ENCODE measurements at places on chromosomes 1 and 21. TPM values are rescaled to one million over a fixed set of nuclear protein-coding genes. Genes with fewer than 3 reads are reported as not detected.
A peak's percentile ranks its signal among the peaks of the same experiment; 100 is the strongest.

GRCh38 chr1:23726686-23727085 lies 16.6 kb upstream of the ELOA start:
- no peak overlapping the region for H3K27ac ChIP-seq
- H3K27me3 ChIP-seq, result no peaks in the 10 kb centered on the region
- peaks cover 18% of the 10 kb centered on the region for H3K4me1 ChIP-seq

DNA sequence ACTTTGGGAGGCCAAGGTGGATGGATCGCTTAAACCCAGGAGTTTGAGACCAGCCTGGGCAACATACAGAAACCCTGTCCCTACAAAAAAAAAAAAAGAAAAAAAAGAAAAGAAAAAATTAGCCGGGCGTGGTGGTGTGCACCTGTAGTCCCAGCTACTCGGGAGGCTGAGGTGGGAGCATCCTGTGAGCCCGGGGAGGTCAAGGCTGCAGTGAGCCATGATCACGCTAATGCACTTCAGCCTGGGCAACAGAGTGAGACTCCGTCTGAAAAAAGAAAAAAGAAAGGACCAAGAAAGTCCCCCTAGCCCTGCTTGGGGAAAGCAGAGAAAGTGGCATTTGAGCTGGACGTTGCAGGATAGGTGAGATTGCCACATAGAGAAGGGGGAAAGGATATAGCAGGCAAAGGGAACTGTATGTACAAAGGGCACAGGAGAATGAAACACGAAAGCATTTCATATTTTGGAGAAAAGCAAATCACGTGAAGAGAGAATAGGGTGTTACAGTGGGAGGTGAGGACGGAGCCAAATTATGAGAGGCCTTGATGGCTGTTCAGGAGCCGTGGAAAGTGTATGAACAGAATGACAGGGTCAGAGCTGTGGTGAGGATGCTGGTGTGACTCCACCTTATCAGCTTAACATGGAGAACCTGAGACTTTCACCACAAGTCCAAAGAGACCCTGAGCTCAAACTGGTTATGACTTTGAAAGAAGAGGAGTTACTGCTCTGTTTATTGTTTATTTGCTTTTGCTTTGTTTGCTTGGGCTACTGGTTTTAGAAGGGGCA lies 19.5 kb upstream of the LRIG2 start:
- no peaks in the 10 kb centered on the region for H3K27me3 ChIP-seq
- no peak overlapping the region for H3K27ac ChIP-seq
- H3K4me3 ChIP-seq, result no peak overlapping the region

DNA sequence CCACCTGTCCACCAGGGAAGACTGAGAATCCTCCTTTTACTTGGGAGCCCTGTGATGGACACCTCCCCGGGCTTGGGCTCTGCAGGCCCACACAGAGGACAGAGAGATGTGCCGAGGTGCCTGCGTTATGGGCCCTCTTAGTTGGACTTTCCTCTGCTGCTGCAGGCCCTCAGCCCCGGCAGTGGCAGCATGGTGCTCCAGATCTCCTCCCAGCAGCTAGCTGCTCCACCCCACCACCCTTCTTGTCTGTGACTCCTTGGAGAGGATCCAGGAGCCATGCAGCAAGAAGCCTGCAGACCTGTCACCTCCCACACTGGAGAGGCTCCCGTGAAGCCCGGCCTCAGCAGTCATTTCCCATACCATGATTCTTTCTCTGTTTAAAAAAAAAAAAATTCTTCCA lies 27.4 kb downstream of the PHGDH start:
- no peak overlapping the region for H3K4me3 ChIP-seq
- no peak for DNase-seq
- peak overlapping the region; percentile 71 for H3K27ac ChIP-seq
- no peaks in the 10 kb centered on the region for H3K27me3 ChIP-seq
- peaks cover 22% of the 10 kb centered on the region for H3K36me3 ChIP-seq

TMEM125 gene
- total RNA-seq, result 0.14 TPM

DNA sequence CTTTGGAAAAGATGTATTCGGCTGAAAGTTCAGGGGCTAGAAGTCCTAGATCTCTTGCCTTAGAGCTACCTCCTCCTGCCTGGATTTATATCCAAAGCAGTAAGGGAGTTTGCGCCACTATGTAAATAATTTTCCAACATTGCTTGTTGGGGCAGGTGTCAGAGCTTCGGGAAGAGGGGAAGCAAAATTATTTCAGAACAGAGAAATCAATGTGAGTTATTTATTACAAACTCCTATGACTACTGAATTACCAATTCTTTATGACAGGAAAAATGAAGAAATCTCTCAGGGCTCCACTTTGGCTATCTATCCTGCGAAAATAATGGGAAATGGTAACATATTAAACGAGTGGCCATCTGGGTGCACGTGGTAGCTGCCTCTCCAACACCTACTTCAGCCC lies at the start of gene CRP:
TSS of gene CRP (minus strand) at position 61 of the 400 bp plus-strand sequence. CDS start 104 bp downstream, outside the sequence.
- no peak within 1 kb of the TSS for H3K4me3 ChIP-seq
- H3K27me3 ChIP-seq, result peaks cover 9% of the 10 kb centered on the region
- no peaks in the 10 kb centered on the region for H3K4me1 ChIP-seq
- DNase-seq, result no peak
- H3K27ac ChIP-seq, result no peak within 1 kb of the TSS

GRCh38 chr1:178057912-178058534 lies 35.9 kb upstream of the RASAL2 start:
- peak overlapping the region; percentile 48 for H3K27ac ChIP-seq
- peaks cover 40% of the 10 kb centered on the region for H3K4me1 ChIP-seq
- no peaks in the 10 kb centered on the region for H3K27me3 ChIP-seq
- DNase-seq, result no peak

HMCN1 gene
- 18.1 TPM for total RNA-seq

DNA sequence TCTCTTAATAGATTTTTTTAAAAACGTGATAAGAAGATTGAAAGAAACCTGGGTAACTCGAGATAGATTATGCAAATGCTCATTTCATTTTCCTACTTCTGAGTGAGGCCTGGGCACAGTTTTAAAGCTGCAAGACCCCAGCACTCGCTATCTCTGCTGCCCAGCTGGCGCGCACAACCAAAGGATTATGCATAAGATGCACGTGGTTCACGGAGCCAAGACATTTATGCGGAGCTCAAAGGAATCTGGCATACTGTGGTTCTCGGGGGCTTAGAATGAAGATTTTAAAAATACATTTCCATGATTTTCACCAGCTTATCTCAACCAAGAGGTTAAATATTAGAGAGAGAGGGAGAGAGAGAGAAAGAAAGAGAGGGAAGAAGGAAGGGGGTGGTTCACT lies 210.9 kb downstream of the DSCAM start:
- DNase-seq, result no peak
- no peaks in the 10 kb centered on the region for H3K36me3 ChIP-seq
- peaks cover 15% of the 10 kb centered on the region for H3K4me1 ChIP-seq
- H3K27ac ChIP-seq, result no peak overlapping the region
- H3K27me3 ChIP-seq, result peaks cover 3% of the 10 kb centered on the region

- H3K4me3 ChIP-seq, result no peak overlapping the region
- H3K27me3 ChIP-seq, result no peaks in the 10 kb centered on the region
- no peak overlapping the region for H3K27ac ChIP-seq
- DNase-seq, result no peak
Observed at GRCh38 chr1:205365945-205366463, 9.3 kb upstream of the KLHDC8A start.

DNA sequence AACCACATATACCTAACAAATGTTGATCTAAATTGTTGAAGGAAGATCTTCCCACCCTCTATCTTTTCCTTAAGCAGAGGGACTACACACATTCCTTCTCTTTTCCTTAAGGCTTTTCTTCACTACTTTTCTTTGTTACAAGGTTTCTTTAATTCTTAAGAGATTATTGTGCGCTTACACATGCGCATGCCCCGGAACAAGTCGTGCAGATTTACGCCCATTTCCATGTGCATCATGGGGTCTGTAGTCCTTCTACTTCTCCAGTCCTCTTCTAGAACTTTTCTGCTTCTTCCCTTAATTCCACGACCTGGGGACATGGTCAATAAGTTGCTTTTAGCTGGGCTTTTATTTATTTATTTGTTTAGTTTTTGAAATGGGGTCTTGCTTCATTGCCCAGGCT lies 1.7 kb upstream of the CHRNB2 start:
- H3K27ac ChIP-seq, result no peak overlapping the region
- peaks cover 15% of the 10 kb centered on the region for H3K4me1 ChIP-seq
- H3K4me3 ChIP-seq, result no peak overlapping the region
- DNase-seq, result no peak
- peaks cover 36% of the 10 kb centered on the region for H3K27me3 ChIP-seq
- H3K36me3 ChIP-seq, result no peaks in the 10 kb centered on the region

DNA sequence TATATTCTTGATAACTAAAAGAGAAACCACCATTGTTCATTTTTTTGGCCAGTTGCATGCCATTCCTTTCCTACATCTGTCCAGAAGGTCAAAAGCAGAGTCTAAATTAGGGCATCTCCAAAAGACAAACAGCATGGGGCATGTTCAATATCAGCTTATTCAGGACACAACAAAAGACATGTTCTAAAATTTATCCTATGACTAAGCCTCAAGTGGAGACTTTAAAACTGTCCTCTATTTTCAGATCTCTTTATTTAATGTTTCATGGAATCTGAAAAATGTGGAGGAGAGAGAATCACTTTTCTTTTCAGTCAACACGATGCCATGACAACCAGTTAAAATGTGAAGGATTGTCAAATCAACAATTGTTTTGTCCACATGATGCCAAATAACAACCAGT lies 303.4 kb upstream of the PRMT6 start:
- H3K27ac ChIP-seq, result no peak overlapping the region
- DNase-seq, result no peak
- peaks cover 6% of the 10 kb centered on the region for H3K4me1 ChIP-seq
- no peak overlapping the region for H3K4me3 ChIP-seq

LPAR3 gene
- 1.2 TPM for total RNA-seq

SPATA46 gene
- total RNA-seq, result not detected

IGSF5 gene
- total RNA-seq, result 0.77 TPM

DNA sequence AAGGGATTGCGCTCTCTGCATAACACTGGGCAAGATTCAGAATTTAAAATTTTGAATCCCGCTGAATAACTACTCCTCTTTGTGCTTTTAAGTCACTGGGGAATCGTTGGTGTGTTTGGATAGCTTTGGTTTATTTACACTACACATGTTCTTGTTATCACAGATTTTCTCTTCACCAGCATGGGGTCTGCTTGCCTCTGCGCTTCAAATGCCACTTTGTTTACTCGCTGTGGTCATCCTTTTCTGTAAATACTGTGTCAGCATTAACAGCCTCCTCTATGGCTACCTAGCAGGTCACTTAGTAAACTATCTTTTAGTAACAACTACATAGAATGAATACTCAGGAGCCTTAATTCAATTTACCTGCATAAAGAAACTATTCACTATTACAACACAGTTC lies 14.4 kb upstream of the KCNH1 start:
- H3K4me1 ChIP-seq, result no peaks in the 10 kb centered on the region
- H3K36me3 ChIP-seq, result no peaks in the 10 kb centered on the region
- H3K4me3 ChIP-seq, result no peak overlapping the region
- peaks cover 18% of the 10 kb centered on the region for H3K27me3 ChIP-seq
- DNase-seq, result no peak
- no peak overlapping the region for H3K27ac ChIP-seq

DNA sequence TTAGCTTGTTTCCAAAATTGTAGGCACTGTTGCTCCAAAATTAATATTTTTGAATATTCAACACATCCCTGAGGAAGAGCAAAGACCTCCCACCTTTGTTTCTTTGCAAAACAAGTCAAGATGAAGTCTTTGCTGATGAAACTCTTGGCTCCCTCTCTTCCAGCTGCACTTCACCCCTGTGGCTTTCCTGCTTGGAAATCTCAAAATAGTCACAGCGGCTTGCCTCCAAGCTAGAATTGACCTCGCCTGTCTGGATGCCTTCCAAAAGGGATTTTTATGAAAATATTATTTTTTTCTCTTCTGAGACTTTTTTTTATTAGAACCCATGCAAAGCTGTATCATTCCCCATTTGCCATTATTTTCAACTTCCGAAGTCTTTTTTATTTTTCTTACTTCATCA lies 71.1 kb upstream of the MROH9 start:
- DNase-seq, result no peak
- no peaks in the 10 kb centered on the region for H3K36me3 ChIP-seq
- peaks cover 21% of the 10 kb centered on the region for H3K4me1 ChIP-seq
- no peak overlapping the region for H3K27ac ChIP-seq
- H3K4me3 ChIP-seq, result no peak overlapping the region

DNA sequence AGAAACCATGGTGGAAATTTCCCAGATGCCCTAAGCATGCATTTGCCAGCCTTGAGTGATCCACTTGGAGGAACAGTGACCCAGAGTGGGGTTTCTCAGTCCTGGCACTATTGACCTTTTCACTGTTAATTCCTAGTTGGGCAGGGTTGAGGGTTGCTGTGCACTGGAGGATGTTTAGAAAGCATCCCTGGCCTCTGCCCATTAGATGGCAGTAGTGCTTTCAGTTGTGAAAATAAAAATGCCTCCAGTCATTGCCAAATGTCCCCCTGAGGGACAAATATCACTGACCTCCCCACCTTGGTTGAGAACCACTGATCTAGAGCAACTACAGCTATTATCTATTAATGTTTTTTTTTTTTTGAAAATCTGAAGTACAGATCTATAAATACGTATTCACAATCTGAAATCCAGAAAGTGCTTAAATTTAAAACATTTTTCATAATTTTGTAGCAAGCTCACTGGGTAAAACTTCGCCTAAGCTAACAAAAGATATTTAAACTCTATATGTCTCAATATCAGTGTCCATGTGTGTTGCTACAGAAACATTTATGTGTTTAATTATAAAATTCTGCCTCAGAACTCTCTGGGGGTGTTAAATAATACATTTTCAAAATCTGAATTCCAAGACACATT lies 27.3 kb downstream of the F3 start:
- no peak overlapping the region for H3K4me3 ChIP-seq
- peaks cover 13% of the 10 kb centered on the region for H3K36me3 ChIP-seq
- no peaks in the 10 kb centered on the region for H3K27me3 ChIP-seq
- peak; percentile 31 for DNase-seq
- peaks cover 4% of the 10 kb centered on the region for H3K4me1 ChIP-seq
- no peak overlapping the region for H3K27ac ChIP-seq

FCMR gene
- not detected for total RNA-seq

GRCh38 chr1:230129341-230129740 lies 62.3 kb downstream of the GALNT2 start:
- no peaks in the 10 kb centered on the region for H3K36me3 ChIP-seq
- no peak for DNase-seq
- no peak overlapping the region for H3K27ac ChIP-seq
- peaks cover 49% of the 10 kb centered on the region for H3K4me1 ChIP-seq
- H3K4me3 ChIP-seq, result no peak overlapping the region
- H3K27me3 ChIP-seq, result no peaks in the 10 kb centered on the region

LHX8 gene
- not detected for total RNA-seq

All from neural crest cell (in vitro differentiated cells).